Endothelial cell (in vitro differentiated cells): ENCODE measurements at places on chromosomes 6 and 20.

DNA sequence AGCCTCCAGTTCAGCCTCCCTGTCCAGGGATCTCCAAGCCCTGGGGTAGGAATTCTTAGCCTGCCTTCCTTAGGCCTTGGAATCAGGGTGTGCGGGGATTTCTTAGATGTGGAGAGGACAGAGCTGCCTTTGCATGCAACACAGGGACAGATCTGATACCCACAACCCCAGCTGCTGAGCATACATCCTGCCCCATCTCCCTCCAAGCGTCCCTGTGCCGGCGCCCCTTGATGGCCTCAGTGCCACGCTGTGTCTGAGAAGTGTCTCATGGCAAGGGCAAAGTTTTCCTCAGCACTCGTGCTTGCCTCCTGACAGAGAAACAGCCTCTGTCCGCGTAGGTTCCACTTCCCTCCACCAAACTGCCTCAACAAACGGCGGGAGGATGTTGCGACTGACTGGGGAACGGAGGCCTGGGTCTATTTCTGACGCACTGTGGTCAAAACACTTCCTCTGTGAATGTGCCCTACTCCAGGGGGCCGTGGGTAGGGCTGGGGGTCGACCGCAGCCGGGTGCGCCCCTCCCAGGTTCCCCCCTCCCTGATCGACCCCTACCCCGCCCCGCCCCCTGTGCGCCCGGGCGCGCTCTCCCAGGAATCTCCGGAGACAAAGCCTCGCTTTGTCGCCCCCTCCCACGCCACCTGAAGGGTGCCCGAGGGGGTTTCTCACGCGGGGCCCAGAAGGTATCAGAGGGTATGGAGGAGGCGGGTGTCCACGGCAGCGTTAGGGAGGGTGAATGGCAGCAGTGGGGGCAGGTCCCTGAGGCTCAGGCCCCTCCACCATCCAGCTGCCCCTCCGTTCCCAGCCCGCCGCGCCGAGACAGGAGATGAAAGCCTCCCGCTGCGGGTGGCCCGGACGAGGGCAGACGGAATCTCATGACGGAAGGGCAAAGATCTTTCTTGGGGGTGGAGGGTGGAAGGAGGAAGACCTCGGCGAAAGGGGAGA lies 806 bp downstream of the MICAL1 start:
- peak; percentile 33 for DNase-seq

GRCh38 chr6:44761046-44761445 lies 373.5 kb downstream of the CDC5L start:
- no peak for DNase-seq

GRCh38 chr6:125974214-125974866 lies 12.0 kb upstream of the TRMT11 start:
- DNase-seq, result no peak

- no peak for DNase-seq
These were observed 151.8 kb downstream of the FOXC1 start for GRCh38 chr6:1761477-1761877.

DNA sequence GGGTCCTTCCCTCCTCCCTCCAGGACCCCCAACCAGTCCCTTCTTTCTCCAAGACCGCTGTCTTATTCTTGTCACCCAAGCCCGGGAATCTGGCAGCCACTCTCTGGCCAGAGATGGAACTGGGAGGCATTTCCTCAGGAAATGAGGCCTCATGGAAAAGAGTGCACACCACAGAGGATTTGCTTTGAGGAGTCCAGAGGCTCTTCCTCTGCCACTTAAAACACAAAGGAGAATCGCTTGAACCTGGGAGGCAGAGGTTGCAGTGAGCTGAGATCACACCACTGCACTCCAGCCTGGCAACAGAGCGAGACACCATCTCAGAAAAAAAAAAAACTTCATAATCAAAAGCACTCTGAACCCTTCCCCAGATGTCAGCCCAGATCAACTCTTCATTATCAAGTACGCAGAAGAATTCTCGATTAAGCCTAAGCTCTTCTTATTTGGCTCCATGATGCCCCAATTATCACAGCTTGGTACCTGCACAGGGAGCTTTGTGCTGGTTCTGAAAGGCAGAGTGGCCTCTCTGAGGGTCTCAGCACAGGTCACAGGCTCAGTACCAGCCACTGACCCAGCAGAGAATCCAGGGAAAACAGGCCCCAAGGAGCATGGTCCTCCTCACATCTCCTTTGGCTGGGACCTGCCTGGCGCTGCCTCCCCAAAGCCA lies 82.9 kb upstream of the MAFB start:
- no peak for DNase-seq

GRCh38 chr6:19736066-19736465 lies 101.1 kb upstream of the ID4 start:
- DNase-seq, result no peak

- no peak for DNase-seq
These were observed 60.6 kb downstream of the TRAM2 start for GRCh38 chr6:52516269-52516668.

- no peak for DNase-seq
These were observed 92.5 kb downstream of the SLC24A3 start for GRCh38 chr20:19304886-19305415.

DNA sequence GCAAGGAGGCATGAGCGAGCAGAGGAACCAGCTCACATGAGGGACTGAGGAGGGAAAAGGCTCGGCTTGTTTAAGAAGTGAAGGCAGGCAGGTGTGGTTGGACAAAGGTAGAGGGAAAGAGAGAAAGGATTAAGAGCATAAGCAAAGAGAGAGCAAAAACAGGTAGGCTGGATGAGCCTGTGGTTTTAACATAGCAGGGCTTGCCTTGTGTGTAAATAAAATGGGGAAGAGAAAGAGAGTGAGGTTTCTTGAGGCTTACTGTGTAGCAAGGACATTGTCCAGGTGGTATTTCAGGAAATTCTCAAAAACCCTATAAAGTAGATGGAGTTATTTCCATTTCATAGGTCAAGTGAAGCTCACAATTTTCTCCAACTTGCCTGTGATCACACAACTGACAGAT lies 93.9 kb upstream of the HDAC2 start:
- no peak for DNase-seq

GRCh38 chr6:55399351-55399750 lies 72.1 kb downstream of the GFRAL start:
- DNase-seq, result no peak

- no peak for DNase-seq
These were observed 330.1 kb upstream of the MARCKS start for GRCh38 chr6:113526995-113527394.

DNA sequence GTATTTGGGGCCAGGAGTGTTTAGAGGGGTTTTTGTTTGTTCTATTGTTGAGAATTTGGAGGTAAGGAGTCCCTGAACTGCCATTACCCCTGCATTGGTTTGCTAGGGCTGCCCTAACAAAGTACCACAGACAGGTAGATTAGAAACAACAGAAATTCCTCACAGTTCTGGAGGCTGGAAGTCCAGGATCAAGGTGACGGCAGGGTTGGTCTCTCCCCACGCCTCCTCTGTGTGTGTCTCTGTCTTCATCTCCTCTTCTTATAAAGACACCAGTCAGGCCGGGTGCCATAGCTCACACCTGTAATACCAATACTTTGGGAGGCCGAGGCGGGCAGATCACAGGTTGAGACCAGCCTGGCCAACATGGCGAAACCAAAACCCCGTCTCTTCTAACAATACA lies 97.1 kb upstream of the FAM8A1 start:
- DNase-seq, result no peak

GRCh38 chr6:45027126-45027525 lies 301.0 kb upstream of the RUNX2 start:
- no peak for DNase-seq

- no peak for DNase-seq
These were observed 236.8 kb downstream of the PACRG start for GRCh38 chr6:162964488-162965140.

DNA sequence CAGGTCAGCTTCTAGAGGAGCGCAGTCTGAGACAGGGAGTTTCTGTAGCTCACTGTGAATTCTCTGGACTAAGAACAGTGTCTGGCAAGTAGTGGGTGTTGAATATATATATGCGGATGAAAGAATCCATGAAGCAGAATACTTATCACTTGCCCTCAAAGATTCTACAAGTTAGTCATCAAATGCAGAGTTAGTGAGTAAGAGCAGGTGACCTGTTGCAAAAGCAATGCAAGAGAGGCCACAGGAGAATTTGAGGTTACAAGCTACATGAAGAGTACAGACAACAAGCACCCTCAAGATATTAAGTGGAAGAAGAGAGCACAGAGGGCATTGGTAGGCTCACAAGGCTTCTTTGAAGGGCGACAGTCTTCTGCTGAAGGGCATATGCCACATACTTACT lies 103.4 kb upstream of the BTBD3 start:
- no peak for DNase-seq

- no peak for DNase-seq
These were observed 23.1 kb upstream of the DOK5 start for GRCh38 chr20:54452277-54452676.

DNA sequence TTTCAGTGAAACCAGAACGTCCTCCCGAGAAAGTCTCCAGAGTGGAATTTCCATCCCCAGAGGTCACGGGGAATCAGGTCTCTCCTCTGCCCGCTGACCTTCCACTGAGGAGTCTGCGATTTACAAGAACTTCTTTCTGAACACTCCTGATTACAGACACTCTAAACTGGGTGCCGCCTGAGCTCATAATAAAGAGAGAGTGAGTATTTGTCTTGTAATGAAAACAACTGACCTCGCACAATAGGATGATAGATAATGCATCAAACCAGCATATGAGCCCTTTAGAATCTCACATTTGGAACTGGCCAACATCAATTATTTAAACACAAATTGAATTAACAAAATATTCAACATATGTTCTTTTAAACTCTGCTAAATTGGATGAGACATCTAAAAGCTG lies 47.5 kb downstream of the DLL1 start:
- DNase-seq, result no peak

GRCh38 chr20:32249030-32249738 lies 28.3 kb upstream of the KIF3B start:
- DNase-seq, result no peak

- DNase-seq, result no peak
These were observed 50.9 kb downstream of the DTD1 start for GRCh38 chr20:18638768-18639167.

DNA sequence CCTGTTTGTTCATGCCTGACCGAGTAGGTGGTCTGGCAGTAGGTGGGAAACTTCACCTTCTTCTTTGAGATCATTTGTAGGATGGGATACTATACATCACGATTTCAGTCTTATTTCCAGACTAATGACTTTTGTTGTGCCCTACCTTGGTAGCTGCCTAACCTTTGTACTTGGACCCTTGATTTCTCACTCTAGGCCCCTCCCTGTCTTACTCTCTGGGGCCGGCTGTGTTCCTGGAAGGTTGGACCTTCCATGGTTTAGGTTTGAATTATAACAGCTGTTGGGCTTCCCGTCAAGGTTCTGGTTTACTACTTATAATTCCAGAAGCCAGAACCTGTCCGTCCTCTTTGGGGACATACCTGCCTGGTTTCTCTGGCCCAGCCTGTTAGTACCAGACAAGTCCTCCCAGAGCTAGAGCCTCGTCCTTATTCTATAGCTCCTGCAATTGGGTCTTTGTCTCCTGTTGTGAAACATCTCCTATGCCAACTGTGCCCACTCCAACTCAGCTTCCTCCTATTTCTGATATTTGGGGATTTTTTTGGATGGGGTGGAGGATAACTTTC lies 14.9 kb upstream of the ADIG start:
- no peak for DNase-seq

GRCh38 chr6:40325791-40326190 lies 261.4 kb downstream of the LRFN2 start:
- DNase-seq, result no peak

- no peak for DNase-seq
These were observed 84.9 kb downstream of the MKKS start for GRCh38 chr20:10349118-10349517.

DNA sequence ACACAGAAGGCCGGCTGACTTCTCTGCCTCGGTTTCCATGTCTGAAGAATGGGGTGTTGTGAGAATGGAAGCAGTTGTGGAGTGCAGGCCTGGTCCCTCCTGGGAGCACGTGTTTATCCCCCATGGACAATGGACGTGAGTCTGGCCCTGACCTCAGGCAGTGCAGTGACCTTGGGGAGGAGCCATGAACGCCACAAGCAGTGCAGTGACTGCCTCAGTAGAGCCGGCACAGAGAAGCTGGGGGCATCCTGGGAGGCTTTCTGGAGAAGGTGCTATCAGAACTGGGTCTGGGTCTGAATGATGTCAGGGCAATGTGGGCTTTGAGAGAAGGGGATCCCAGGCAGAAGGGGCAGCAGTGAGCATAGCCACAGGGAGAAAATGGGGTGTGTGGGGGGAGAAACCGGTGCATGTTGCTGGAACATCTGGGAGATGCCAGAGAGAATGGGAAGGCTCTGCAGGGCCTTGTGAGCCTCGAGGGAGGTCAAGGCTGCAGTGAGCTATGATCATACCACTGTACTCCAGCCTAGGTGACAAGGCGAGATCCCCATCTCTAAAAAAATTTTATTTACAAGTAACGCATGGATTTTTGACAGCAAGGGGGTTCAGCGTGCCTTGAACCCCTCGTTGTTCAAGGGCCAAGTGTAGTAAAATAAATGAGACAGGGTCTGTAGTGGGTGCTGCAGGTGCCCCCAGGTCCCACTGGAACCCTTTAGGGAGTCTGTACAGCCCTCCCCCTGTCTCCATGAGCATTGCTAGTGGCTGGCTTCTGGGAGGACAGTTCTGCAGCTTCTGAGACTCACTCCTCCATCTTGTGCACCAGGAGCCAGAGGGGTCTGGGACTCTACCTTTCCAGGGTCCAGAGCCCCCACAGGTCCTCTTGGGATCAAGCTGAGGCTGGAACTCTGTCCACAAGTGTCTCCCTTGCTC lies 27.0 kb upstream of the ZBP1 start:
- DNase-seq, result no peak

- no peak for DNase-seq
These were observed 13.2 kb downstream of the DNAJC5 start for GRCh38 chr20:63908008-63908682.

- DNase-seq, result no peak
These were observed 4.9 kb downstream of the SDCBP2 start for GRCh38 chr20:1323830-1324597.

DNA sequence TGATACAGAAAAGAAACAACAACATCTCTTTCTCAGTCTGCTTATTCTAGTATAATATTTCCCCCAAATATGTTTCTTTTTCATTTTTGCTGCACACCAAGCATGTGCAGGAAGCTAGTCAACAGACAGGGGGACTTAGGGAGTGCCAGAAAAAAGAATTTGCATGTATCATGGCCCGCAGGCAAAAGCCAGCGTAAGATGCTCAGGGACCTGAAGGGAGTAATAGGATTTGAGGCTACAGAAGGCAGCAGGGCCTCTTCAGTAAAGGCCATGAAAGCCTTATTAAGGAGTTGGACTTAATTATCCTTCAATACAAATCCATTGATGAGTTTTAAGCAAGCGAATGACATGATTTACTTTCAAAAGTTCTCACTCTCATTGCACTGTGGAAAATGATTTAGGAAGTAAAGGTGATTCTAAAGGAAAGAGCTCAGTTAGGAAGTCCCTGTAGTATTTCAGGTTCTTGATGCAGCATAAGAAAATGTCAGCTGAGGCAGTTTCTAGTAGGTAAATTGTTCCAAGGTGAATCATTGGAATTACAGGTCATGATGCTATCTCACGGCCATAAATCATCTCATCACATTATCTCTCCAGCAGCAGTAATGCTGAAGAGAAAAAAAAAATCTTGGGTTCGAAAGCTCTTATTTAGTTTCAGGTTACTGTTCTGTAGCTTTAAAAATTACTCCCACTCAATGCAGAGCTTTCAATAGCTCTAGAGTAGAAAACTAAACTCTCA lies 94.8 kb downstream of the PTCHD4 start:
- DNase-seq, result no peak
